ENCODE measurements at places on chromosomes 6 and 20. TPM values are rescaled to one million over a fixed set of nuclear protein-coding genes. Genes with fewer than 3 reads are reported as not detected.

TRIM10 gene
- total RNA-seq = not detected

PGC gene
- total RNA-seq = not detected

PARD6B gene
- 2.2 TPM for total RNA-seq

OR5V1 gene
- not detected for total RNA-seq

FOXS1 gene
- total RNA-seq = 185 TPM

DNA sequence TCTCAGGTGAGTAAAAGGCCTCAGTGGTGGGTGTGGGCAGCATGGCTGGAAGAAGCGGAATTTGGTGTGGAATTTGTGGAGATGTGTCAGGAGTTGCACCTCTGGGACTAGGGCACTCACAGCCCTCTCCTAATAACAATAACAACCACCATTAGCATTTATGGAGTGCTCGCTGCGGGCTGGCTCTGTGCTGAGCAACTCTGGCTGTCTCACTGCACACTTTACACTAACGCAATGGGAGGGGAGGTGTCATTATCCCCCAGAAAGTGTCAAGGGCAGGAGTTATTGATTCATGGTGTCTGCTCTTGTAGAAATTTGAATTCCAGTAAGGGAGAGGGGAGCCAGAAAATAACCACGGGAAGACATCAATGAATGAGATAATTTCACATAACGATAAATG lies 22.7 kb upstream of the SCRT2 start:
- DNase-seq = no peak

- no peak for DNase-seq
These were observed 1.5 kb downstream of the TMEM181 start for GRCh38 chr6:158561321-158561884.

DNA sequence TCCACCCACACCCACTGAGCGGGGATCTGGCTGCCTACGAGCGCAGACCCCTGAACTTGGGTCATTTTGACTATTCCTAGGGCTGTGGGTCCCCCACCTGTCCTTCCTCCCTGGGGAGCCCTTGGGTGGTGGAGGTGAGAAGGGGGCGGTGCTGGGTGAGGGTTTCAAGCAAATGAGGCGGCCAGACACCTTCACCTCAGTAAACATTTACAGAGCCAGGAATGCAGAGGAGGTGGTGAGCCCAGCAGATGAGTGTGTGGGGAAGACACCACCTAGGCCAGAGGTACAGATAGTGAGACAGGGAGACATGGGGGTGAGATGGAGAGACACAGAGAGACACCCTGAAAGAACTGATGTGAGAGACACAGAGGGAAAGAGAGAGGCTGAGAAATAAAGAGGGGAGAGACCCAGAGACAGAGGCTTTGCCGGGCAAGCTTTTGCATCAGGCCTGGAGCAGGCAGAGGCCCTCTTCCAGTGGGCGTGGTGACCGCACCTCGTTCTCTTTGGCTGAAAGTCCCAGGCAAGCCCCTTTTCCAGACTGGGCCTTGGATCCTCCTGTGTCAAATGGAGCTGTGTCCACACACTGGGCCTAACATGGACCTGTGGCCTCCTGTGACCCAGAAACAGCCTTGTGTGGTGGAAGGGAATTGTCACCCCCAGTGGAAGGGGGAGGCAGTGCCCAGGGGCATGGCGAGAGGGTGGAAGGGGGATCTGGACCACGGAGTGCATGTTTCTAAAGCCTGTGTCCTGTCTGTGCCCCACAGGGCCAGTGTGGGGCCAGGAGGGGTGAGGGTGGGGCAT lies 29.7 kb downstream of the CEBPB start:
- no peak for DNase-seq

- DNase-seq = no peak
These were observed 33.8 kb upstream of the TMEM244 start for GRCh38 chr6:129894921-129895320.

- DNase-seq = no peak
These were observed 87.6 kb upstream of the E2F3 start for GRCh38 chr6:20313960-20314530.

GRCh38 chr6:53168516-53169267 lies 20.1 kb upstream of the GCM1 start:
- DNase-seq = no peak

DNA sequence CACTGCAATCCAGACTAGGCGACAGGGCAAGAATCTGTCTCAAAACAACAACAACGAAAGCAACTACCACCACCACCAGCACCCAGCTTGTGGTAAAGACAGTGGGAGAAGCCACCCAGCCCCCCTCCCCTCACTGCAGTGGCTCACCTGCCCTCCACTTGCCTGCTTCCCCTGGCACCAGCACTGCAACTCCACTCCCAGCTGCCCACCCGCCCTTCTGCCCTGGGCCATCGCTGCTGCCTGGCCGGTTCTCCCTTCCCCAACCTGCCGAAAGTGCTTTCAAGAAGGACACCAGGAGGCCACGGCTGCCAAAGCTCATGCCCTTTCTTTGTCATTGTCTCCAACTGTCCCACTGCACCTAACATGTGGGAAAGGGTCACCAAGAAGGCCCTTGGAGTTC lies 94.7 kb upstream of the AGPAT4 start:
- DNase-seq = no peak

DNA sequence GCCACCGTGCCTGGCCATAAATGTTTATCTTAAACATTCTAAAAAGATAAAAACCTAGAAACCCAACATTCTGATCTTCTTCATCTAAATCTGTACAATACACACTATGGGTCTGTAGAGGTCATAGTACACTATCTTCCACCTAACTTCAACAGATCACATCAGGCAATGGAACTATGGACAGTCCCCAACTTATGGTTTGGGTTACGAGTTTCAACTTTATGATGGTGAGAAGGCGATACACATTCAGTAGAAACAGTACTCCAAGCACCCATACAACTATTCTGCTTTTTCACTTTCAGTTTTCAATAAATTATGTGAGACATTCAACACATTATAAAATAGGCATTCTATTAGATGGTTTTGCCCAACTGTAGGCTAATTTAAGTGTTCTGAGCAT lies 23.1 kb downstream of the FKBP5 start:
- no peak for DNase-seq

- DNase-seq = no peak
These were observed 34.7 kb upstream of the FKBP1A start for GRCh38 chr20:1427457-1428054.

DNA sequence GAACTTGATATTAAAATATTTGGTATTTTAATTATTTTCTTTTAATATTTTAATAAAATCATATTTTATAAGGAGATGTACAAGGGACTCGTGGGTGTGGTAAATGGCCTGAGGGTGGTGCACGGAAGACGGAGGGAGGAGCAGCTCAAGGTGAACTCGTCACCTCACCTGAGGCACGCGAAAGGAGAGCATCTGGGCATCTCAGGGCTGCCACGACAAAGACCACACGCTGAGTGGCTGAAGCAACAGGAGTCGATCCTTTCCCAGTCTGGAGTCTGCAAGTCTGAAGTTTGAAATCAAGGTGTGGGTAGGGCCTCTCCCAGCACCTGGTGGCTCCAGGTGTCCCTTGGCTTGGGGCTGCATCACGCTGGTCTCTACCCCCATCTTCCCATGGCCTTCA lies 39.7 kb downstream of the APCDD1L start:
- no peak for DNase-seq

- DNase-seq = no peak
These were observed 20.7 kb upstream of the PKHD1 start for GRCh38 chr6:52108128-52108527.

GRCh38 chr6:12030993-12031550 lies 19.0 kb downstream of the HIVEP1 start:
- no peak for DNase-seq

DNA sequence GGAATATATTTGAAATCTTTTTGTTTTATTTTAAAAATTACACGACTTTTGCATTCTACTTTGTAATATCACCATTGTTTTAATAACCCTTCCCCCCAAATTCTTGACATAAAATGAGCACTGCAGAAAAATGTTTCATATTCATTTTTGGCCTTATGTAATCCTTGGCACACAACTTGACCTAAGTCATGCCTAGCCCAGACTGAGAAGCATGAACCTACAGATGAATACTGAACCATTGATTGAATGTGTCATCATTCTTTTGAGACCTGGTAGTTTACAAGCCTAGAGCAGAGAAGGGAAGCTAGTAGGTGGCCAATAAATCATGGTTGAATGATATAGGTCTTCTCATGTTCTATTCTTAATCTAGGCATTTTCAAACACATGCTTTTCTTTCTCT lies 89.4 kb upstream of the EDN1 start:
- no peak for DNase-seq

- DNase-seq = no peak
These were observed 94.4 kb upstream of the BEND6 start for GRCh38 chr6:56860475-56860874.

DNA sequence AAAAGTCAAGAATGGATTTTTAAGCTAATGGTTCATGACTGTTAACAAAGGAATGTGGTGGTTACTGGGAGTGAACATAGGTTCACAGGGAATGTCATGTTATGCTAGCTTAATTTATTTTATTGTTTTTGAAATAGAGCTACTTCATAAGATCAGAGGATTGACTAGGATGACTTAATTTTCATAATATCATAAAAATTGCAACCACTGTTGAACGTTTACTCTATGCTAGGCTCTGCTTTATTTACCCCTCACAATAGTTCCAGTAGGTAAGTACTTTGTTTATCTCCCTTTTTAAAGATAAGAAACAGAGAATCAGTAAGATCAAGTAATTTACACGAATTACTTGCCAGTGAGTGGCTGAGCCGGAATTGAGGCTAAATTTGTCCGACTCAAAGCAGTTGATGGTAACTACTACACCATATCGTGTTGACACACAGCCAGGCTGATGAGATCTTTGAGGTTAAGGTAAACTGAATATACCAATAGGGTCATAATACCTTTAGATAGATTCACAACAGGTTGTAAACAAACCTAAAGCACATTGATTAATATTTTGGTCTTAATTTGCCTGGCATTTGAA lies 194.6 kb upstream of the CITED2 start:
- no peak for DNase-seq

GRCh38 chr20:19333563-19333962 lies 121.1 kb downstream of the SLC24A3 start:
- no peak for DNase-seq

DNA sequence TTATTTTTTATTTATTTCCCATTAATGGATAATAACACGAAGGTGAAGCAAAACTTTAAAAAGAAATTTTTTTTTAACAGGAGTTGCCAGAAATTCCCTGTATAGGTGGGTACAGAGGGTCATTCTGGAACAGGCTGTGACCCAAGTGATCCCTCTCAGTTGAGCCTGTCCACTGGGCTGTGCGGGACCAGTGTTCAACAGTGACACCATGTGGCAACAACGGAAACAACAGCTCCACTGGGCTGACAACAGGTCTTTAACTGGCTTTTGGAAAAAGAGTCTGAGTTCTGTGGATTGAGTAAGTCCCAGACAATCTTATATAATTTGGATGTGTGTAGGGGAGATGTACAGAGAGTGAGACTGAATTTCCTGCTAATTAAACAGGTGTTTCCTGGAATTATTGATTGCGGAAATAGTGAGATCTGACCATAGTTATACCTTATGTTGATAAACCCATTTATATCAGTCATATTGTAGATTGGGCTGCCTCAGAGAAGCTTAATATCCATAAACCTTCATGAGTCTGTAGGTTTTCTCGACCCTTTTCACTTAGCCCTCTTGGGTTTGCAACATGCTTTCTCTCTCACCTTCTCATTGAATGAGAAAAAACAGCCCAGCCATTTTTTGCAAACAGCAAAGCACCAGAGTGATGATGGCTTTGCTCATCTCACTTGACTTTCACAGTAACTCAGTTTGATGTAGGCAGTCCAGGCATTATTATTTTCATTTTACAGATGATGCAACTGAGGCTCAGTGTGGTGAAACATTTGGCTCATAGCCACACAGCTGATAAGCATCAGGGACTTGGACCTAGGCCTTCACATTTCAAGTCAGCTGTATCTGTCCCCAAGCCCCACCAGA lies 17.5 kb downstream of the KIAA1755 start:
- DNase-seq = peak; percentile 5

DNA sequence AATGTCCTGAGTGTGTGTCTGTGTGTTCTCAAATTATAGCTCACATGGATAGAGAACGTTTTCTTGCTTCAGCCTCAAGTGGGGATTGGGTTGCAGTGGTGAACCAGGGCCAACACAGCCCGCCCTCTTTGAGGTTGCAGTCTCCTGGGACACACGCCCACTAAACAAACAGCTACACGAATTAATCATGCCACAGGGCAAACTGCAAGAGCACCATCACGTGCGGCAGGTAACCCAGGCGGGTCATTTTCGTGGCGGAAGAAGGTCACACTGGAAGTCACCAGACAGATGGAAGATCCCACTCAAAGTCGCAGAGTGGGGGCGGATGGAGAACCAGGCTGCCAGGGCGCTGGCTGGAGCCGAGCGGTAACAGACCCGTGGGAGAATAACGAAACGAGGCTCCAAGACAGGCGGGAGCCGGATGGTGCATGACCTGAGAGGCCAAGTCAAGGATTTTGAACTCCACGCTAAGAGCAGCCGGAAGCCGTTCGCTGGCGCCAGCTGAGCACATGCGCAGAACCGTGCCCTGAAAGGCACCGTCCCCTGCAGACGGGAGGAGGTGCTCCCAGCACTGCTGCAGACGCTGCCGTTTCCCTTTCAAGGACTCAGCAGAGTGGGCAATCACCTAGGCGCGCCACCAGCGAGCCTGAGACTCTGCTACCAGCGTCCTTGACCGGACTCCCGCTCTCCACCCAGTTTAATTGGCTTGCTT lies 10.7 kb downstream of the DLL1 start:
- no peak for DNase-seq

- no peak for DNase-seq
These were observed 54.9 kb upstream of the SMOC2 start for GRCh38 chr6:168385858-168386735.

DNA sequence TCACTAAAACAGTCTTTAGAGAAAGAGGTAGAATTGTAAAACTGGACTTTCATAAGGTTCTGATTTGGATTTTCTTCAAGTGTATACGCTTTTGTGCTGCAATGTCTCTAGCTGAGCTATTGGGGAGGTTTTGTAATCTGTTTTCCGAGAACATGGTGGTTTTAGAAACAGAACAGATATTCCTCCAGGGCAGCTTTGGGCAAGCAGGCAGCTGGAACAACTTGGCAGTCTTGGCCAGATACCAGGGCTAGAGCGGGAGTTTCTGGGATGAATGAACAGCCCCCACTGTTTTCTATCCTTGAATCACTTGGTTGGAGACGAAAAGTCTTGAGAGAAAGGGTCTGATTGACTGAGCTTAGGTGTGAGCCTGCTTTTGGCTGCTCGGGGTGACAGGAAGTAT lies 17.1 kb upstream of the ARMC2 start:
- no peak for DNase-seq

- DNase-seq = no peak
These were observed 102.1 kb downstream of the KCNB1 start for GRCh38 chr20:49380337-49380780.
